ENCODE measurements at places on chromosomes 3 and 15.

GRCh38 chr15:96766366-96766765 is 435.9 kb downstream of the NR2F2 start:
- no peak for DNase-seq

DNA sequence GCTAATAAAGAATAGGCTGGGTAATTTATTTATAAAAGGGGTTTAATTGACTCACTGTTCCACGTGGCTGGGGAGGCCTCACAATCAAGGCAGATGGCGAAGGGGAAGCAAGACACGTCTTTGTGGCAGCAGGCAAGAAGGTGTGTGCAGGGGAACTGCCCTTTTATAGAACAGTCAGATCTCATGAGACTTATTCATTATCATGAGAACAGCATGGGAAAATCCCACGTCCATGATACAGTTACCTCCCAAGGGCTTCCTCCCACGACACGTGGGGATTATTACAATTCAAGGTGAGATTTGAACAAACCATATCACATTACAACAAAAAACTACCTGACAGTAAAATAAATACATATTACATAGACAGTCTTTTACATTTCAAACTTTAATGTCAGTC is 414.9 kb downstream of the NAALADL2 start:
- no peak for DNase-seq

- no peak for DNase-seq
Observed at GRCh38 chr15:71044006-71044405, 71.3 kb upstream of the THSD4 start.

GRCh38 chr3:102000620-102001209 is 151.4 kb downstream of the NFKBIZ start:
- no peak for DNase-seq

DNA sequence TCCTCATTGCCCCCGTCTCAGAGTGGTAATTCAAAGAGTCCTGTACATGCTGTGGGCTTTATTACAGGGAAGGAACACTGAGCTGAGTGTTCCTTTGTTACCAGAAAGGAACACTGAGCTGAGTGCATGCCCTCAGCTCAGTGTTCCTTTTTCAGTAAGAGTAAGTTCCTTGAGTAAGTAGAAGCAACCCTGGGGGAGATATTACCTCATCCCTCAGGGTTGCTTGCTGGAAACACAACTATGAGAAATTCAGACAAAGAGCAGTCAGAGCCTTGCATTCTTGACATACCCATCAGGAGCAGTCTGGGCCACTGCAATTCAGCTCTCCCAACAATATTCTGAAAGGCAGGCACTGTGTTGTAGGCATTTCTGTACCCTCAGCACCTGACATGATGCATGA is 17.0 kb downstream of the CHRM5 start:
- no peak for DNase-seq

DNA sequence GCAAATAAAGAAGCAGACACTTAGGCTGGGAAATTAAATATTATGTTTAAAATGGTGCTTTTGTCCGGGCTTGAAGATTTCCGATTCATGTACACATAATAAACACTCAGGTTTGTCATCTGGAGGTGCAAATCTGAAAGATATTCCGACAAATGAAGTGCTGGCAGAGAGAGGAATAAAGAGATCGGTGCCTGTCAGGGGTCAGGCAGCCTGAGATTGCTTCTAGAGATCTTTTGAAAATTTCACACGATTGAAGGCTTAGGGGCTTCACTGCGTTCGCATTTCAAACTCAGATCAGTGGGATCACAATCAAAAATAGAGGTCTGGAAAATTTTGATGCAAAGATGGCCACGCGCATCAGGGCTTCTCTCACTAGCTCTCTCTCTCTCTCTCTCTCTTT is 33.2 kb downstream of the NR2F2 start:
- DNase-seq = no peak

DNA sequence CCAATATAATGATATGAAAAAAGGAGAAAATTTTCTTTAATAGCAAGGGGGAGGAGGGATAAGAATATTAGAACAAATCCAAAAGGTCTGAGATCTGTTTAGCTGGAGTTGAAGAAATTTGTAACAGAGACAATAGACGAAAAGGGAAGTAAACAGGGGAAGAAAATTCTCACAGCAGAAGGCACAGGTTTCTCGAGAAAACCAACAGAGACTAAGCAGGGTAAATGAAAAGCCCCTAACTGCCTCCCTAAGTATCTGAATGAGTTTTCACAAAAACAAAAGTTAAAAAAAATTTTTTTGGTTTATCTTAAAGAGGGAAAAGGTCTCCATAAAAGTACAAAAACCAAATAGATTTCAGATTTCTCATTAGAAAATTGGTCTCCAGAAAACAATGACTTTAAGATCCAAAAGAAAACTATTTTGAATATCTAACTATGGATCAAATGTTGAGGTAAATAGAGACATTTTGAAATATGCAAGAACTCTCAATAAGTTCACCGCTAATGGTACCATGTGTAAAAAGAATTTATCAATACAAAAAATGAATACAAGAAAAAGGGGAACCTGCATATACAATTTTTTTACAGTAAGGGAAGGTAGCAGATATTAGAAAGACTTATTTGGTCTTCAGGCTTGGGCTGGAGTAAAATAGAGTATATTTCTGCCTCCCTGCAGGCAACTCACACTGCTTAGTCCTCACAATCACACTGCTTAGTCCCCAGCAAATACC is 23.9 kb upstream of the NEK10 start:
- DNase-seq = no peak

DNA sequence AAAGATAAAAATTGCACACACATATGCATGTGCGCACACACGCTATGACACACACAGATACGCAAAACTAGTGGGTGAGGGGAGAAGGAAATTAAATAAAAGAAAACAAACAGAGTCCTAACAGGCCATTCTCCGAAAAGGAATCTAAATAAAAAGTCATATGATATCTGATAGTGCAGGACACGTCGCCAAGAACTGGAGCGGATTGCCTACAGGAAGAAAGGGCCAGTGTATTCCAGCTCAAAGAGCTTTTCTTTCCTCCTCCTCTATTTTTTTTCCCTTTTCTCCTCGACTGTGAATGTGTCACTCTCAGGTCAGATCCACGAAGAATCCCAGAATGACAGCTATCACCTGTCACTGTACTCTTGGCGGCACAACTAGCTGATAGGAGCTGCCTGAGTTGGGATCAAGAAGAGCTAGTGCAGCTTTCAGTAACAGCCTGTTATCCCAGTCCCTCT is 157.8 kb downstream of the TIGIT start:
- peak; percentile 28 for DNase-seq

DNA sequence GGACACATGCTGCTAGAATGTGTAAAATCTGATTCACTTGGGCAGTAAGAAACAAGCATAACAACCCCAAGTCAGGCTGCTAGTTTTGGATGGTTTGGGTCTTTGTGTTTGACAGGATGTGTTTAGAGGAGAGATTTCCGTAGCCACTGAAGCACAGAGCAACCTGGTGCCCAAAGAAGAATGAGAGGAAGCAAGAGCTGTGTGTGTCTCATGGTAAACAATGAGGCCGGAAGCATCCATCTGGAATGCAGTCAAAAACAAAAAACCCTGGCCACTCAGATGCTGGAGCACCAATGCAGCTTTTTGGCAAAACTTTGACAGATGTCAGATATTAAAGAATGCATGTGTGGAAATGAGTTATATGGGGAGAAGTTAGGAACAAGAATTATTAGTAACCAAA is 39.4 kb upstream of the SNRK start:
- no peak for DNase-seq

- DNase-seq = no peak
Observed at GRCh38 chr3:5874931-5875341, 687.4 kb downstream of the EDEM1 start.

DNA sequence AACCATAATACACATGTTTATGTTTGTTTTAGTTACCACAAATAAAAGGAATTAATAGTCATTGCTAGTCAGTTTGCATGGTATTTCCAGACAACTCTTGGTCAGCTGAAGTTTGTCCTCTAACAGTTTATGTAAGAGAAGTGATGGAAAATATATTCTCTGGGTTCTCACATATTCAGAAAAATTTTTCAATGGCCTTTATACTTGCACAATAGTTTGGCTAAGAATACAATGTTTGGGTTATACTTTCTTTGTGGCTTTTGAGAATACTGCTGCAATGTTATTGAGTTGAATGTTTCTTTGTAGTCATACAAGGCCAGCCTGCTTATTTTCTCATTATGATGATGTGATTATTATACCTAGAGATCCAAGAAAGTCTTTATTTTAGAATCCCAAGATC is 133.9 kb downstream of the RAP2B start:
- DNase-seq = no peak
